ENCODE measurements at places on chromosomes 11 and 22.
A peak's percentile ranks its signal among the peaks of the same experiment; 100 is the strongest.

DNA sequence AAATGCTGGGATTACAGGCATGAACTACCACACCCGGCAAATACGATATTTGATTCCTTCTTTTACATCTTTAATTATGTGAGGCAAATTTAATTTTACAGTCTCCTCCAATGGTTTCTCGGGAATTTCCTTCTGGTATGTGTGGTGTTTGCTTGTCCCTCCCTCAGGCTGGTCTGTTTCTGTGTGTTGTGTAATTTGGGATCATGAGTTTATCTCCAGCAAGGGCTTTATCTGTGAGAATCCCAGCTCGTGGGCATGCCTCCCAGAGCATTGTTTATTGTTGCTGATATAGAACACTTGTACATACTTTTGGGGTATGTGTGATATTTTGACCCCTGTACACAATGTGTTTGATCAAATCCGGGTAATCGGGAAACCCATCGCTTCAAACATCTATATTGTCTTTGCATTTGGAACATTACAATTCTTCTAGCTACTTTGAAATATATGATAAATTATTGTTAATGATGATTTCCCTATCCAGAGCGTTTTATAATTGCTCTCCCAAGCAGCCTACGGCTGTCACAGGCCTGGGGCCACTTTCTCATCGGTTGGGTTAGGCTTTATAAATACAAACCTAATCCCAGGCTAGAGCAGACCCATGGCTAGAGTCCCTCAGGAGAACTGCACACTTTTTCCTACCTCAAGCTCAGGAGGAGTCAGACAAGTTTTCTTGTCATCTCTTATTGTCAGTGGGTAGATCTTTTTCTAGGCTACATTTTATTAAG is 15.0 kb upstream of the PRR5 start:
- DNase-seq, result no peak

- no peak for DNase-seq
Observed at GRCh38 chr11:67248653-67249052, 17.6 kb upstream of the GRK2 start.

DNA sequence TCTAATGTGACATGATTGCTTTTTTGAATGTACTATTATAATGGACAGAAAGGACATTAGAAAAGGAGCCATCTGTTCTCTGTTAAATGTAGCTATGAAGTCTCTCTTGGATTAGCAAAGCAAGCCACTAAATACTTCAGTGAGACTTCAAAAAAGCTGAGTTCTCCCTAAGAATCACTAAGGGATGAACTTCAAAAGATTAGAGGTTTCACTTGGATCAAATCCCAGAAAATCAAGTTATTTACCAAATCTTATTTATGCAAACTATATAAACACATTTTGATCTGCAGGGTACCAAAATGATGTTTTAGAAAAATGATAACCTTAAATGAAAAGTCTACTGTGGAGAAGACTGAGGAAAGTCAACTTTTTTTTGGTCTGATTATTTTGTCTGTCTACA is 82.1 kb upstream of the MTMR2 start:
- no peak for DNase-seq

GRCh38 chr11:69644962-69645675 is 4.2 kb downstream of the CCND1 start:
- DNase-seq, result peak; percentile 34

- DNase-seq, result no peak
Observed at GRCh38 chr11:105226091-105226490, 86.5 kb upstream of the CARD18 start.

GRCh38 chr22:27335102-27335660 is 466.4 kb downstream of the MN1 start:
- no peak for DNase-seq

DNA sequence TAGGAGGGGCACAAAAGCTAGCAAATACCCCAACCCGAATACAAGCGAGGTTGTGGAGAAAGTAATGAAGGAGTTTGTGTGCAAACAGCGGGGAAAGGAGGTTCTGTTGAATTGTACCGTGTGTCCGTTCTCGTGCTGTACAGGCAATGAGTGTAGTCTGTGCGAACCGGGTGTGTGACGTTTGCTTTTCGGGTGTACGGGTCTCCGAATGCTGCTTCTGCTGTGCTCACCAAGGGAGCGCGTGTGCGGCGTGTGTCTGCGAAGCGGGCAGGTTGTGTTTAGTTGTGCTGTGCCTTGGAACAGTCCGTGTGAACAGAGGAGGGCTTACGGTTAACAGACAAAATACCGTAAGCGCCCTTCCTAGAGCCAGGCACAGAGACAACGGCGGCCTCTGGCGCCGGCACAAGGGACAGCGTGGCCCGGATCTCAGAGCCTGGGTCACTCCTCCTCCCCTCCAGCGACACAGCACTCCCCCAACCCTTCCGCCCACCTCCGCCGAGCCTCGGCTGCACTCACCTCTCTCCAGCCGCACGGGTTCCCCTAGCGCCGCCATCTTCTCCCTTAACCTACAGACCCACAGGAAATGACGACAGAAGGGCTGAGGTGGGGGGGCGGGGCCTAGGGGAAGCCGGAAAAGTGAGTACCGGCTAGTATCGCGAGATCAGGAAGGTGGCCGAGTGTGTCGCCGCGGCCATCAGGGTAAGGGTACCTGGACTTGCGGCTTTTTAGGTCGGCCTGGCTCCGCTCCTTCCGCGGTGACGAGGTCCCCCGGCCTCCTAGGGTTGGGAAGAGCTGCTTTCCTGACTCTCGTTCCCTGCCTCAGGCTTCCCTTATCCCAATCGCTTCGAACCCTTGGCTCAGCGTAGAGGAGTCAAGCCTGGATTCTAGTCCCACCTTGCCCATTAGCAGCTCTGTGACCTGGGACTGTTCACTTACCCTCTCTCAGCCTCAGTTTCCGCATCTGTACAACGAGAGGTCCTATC is at the start of gene LIN7C:
LIN7C (minus strand) TSS at position 570 of the 983 bp plus-strand sequence; CDS start at position 553, 17 bp downstream.
- DNase-seq, result peak; percentile 94

GRCh38 chr11:14642873-14643696 is 519 bp upstream of the PDE3B start:
- DNase-seq, result no peak

DNA sequence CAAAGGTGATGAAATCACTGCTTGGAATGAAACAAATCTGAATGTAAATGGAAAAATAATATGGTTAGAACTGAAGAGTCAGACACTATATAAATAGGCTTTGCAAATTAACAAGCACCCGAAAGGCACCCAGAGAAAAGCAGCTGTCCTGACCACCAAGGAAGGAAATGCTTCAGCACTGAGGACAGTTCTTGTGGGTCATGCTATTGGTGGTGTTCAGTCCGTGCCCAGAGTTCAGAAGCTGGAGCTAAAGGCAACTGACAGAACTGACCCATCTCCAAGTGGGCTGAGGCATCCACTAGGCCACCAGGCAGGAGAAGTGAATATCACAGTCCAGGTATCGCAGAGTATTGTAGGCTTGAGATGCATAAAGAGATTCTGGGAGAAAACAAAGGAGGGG is 208.9 kb downstream of the OPCML start:
- DNase-seq, result no peak

DNA sequence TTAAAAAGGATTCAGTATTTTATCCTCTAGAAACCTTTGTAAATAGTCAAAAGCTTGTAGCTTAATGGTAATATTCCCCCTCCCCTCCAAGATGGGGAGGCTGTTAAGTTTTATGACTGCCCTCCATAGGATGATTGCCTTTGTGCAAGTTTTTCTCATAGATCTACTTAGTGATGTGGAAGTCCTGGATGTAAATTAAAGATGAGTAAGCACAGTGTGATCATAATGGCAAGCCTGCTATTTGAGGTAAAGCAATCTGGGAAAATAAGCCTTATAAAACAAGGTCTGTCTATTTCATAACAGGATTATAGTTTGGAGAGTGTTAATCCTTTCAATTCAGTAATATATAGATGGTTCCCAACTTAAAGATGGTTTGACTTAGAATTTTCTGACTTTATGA is 216.3 kb downstream of the DDX10 start:
- no peak for DNase-seq

DNA sequence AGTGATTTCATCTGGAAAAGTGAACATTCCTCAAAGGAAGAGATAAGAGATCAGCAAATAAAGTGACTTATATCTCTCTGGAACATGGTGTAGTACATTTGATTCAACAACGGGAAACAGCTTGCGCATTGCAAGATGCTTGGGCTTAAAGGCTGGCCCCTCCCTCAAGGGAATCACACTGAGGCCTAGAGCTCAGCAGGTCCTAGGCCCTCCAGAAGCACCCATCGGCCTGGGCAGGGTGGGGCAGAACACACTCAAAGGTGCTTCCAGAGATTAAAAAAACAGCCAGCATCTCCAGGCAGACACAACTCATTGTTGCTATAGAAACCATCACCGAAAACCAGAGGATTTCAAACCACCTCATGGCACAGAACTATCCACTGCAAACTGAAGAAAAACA is 69.0 kb upstream of the ARFGAP3 start:
- no peak for DNase-seq

DNA sequence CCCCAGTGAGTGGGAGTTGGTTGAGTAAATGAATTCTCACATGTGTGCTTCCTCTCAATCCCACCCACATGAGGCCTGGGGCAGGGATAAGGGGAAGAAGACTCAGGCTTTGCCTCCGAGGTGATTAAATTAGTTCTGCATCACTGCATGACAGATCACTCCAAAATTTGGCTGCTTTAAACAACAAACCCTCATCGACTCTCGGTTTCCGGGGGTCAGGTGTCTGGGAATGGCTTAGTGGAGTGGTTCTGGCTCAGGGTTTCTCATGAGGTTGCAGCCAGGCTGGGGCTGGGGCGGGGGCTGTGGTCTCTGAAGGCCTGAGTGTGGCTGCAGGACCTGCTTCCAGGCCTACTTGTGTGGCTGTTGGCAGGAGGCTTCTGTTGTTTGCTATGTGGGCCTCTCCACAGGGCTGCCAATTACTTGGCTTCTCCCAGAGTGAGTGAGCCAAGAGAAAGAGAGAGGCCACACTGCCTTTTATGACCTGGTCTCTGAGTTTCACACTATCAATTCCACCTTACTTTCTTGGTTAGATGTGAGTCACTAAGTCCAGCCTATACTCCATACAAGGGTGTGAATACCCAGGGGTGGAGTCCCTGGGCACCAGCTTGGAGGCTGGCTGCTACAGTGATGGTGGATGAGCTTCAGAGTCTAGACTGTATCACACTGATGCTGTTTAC is 15.9 kb downstream of the MOGAT2 start:
- no peak for DNase-seq

- no peak for DNase-seq
Observed at GRCh38 chr11:69075421-69076128, 26.8 kb downstream of the TPCN2 start.

- DNase-seq, result no peak
Observed at GRCh38 chr11:74773476-74773875, 24.8 kb downstream of the RNF169 start.

- DNase-seq, result no peak
Observed at GRCh38 chr11:105367129-105367528, 227.6 kb upstream of the CARD18 start.

DNA sequence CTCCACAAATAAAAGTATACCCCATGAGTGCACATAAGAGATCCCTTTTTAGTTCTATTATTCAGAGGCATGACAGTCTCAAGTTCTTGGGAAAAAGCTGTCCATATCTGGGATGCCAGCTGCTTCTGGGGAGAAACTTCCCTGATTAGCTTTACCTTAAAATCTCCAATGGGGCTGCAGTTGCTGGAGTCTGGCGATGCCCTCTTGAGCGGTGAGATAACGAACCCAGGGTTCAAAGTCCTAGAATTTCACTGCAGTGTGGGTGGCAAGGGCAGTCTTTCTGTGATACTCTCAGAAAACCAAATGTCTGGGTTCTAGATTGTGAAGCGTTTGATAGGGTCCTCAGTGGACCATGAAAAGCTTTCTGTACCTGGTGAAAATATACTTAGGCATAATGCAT is 7.4 kb upstream of the PRR33 start:
- DNase-seq, result no peak

DNA sequence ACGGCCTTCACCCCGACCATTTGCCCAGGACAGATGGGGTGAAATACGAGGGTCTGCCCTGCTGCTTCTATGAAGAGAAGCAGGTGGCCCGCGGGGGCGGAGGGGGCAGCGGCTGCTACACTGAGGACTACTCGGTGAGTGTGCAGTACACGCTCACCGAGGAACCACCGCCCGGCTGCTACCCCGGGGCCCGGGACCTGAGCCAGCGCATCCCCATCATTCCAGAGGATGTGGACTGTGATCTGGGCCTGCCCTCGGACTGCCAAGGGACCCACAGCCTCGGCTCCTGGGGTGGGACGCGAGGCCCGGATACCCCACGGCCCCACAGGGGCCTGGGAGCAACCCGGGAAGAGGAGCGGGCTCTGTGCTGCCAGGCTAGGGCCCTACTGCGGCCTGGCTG is 11.2 kb downstream of the C22orf31 start:
- DNase-seq, result no peak

GRCh38 chr22:43267332-43267980 is 75.7 kb downstream of the SCUBE1 start:
- no peak for DNase-seq

- DNase-seq, result no peak
Observed at GRCh38 chr11:69816671-69817070, 2.5 kb downstream of the FGF3 start.

- DNase-seq, result no peak
Observed at GRCh38 chr22:37187891-37188761, at the start of gene C1QTNF6. Gene C1QTNF6, minus strand, starts transcription at chr22:37188247. Its CDS starts 34 bp downstream, at chr22:37188213.

DNA sequence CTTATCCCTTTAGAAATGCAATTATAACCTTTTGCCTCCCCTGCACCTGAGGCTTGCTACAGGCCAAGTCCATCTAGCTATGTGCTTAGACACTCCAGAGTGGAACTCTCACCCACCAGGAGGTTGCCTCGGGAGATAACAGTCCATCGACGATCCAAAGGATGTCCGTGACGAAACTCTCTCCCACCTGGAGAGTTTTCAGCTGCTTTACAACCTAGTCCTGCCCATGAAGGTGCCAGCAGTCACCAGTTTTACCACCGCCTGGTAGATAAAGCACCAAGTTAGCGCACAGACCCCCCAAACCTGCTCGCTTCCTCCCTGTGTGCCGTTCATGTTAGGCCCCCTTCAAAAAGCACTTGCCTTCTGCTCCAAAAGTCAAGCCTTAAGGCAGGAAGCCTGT is 53.1 kb upstream of the SHISAL1 start:
- DNase-seq, result no peak

GRCh38 chr11:75279273-75279672 is 38.7 kb downstream of the TPBGL start:
- DNase-seq, result no peak

DNA sequence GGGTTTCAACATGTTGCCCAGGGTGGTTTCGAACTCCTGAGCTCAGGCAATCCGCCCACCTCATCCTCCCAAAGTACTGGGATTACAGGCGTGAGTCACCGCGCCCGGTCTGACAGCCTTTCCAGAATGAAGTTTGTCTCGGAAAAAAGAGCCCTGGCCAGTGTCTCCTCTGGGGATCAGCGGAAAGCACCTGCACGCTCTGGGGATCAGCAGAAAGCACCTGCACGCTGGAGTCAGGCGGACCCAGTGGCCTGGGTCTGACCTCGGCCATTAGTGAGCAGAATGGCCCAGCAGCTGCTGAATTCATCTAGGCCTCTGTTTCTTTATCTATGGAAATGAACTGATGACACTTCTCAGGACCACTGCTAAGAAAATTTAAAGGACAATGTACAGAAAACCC is 10.5 kb upstream of the TESMIN start:
- no peak for DNase-seq

DNA sequence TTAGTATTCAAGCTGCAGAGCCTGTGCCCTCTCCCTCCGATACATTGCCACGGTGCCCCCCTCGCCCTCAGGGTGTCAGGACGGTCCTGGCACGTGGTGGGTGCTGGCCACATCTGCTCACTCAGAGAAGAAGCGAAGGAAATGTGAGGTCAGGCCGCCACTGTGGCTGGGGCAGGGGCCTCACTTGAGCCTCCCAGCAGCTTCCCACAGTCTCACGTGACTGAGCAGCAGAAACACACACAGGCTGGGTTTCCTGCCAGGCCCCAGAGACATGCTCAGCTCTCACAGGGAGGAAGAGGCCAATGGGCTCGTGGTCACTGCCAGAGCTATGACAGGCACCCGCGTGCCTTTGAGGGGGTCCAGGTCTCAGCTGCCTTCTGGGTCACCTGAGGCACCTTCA is 37.9 kb upstream of the PRR5 start:
- DNase-seq, result peak; percentile 82

Data from natural killer cell treated with Interleukin-12 subunit alpha and Interleukin-12 subunit beta and Interleukin-15 and Interleukin-18, amount 100 ng/mL, for 72 hours (primary cell).